ENCODE measurements at places on chromosomes 3 and 15. TPM values are rescaled to one million over a fixed set of nuclear protein-coding genes. Genes with fewer than 3 reads are reported as not detected.

The RABL3 gene
- total RNA-seq, result 9.3 TPM

The PLSCR1 gene
- total RNA-seq, result 42.0 TPM

The BNC1 gene
- total RNA-seq, result 60.5 TPM

The NR1I2 gene
- not detected for total RNA-seq

The UPK1B gene
- not detected for total RNA-seq

The FBXL22 gene
- 1.5 TPM for total RNA-seq

The SCAANT1 gene
- total RNA-seq, result not detected

The UBA3 gene
- 37.2 TPM for total RNA-seq

The ADAMTS7 gene
- 1.2 TPM for total RNA-seq

The NDN gene
- total RNA-seq, result 9.4 TPM

The ALDH1A3 gene
- total RNA-seq, result 7.3 TPM

The SNURF gene
- 17.8 TPM for total RNA-seq

The SERF2 gene
- total RNA-seq, result 598 TPM

The HRG gene
- total RNA-seq, result not detected

The GOLGA6L26 gene
- total RNA-seq, result not detected

The ZIC1 gene
- total RNA-seq, result not detected

The SCN11A gene
- total RNA-seq, result 0.64 TPM

The CIAO2A gene
- total RNA-seq, result 19.1 TPM

The HTR3E gene
- total RNA-seq, result not detected

Data from suprapubic skin (tissue), 4 donors.